ENCODE measurements at places on chromosomes 7 and 10. TPM values are rescaled to one million over a fixed set of nuclear protein-coding genes. Genes with fewer than 3 reads are reported as not detected.

DNA sequence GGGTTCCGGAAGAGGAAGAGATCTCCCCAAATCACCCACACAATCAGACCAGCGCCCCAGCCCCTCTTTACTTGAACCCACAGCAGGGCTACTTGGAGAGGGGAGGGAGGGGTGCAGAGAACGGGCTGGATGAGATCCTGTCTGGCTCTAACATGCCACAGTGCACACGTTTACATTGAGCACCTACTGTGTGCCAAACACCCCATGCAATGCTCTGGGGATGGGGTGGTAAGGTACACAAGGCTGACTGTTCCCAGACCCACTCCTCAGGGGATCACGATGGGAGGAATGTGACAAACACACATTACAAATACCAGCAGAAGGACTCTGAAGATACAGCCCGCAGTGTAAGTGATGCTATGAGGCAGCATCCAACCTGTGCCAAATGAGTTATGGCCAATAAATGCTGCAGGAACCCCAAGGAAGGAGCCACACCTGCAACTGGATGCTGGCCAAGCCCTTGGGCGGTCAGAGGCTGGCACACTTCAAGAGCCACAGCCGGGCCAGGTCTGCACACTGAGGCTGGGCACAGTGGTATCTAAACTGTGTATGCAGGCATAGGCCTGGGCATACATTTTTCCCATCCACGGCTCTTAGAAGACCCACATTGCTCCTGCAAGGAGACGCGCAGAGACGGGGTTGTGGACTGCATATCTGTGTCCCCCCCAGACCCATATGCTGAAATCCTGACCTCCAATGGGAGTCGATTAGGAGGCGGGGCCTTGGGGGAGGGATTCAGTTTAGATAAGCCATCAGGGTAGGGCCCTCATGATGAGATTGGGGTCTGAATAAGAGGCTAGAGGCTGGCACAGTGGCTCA, 6.4 kb downstream of the SPOCK2 start:
- H3K36me3 ChIP-seq, result no peaks in the 10 kb centered on the region
- H3K27me3 ChIP-seq, result no peaks in the 10 kb centered on the region
- no peak for DNase-seq
- H3K27ac ChIP-seq, result no peak overlapping the region

DNA sequence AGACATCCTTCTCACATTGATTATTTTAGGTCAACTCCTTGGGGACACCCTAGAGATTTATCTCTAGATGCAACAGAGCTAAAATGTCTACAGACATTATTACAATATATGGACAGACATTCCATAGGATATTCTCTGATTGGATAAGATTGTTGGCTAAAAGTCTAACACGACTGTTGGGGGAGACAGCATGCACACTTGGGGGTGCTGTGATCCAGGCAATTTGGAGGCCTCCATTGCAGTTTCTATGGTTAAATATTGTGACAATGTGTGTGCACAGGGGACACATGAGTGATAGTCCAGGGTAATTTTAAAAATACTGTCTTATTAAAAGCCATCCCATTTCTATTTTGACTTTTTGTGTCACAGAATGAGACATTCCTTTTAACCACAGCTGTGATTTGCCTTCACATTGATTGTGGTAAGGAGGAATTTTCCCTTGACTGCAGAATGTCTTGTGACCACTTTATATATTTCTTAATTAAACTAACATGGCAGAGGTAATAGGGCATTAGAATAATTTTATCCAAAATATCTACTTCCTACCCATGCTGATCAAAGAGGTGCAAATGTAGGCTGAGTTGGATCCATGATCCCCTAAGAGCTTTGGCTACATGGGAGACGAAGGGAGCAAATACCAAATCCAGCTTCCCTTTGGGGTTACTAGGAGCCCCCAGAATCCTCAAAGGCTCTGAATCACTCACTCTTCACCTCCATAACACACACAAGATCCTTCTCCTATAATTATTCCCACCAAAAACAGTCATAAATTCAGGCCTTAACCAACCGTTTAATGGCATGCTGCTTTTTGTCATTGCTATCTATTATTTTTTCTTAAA, 7.3 kb downstream of the TFPI2 start:
- no peak overlapping the region for H3K27ac ChIP-seq
- DNase-seq, result no peak
- no peak overlapping the region for H3K4me3 ChIP-seq

GRCh38 chr10:70892631-70893030, 4.3 kb upstream of the PCBD1 start:
- H3K27ac ChIP-seq, result no peak overlapping the region
- no peaks in the 10 kb centered on the region for H3K27me3 ChIP-seq
- DNase-seq, result no peak
- no peaks in the 10 kb centered on the region for H3K36me3 ChIP-seq
- H3K4me3 ChIP-seq, result no peak overlapping the region

DNA sequence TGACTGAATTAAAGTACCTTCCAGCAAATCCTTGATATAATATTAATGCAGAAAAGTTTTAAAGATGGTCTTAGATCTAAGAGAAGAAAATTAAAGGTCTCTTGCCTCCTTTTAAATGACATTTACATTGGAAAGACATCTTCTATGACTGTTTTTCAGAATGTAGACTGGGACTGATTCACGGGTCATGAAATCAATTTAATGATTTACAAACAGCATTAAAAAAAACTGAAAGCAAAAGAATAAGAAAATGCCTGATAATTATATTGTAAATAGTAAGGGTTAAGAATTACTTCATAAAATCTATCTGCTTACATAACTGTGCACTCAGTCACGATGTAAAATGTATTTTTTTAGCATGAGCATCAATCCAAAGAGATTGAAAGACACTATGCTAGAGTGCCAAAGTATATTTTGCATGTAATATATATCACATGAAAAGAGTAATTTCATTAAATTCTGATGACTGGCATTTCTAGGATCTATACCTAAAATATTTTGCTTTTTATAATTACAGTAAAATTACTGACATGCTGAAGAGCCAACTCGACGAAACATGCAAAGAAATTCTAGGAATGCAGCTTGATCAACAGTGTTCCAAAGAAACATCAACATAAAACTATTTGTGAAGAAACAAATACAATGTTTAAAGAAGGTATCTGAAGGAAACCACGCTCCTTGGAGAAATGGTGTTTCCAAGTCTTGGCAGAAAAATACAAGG, 35.1 kb downstream of the RTKN2 start:
- no peak overlapping the region for H3K27ac ChIP-seq
- no peak overlapping the region for H3K4me3 ChIP-seq
- no peaks in the 10 kb centered on the region for H3K36me3 ChIP-seq
- no peaks in the 10 kb centered on the region for H3K27me3 ChIP-seq
- DNase-seq, result no peak
- H3K4me1 ChIP-seq, result no peaks in the 10 kb centered on the region

The CDC14C gene
- not detected for total RNA-seq

DNA sequence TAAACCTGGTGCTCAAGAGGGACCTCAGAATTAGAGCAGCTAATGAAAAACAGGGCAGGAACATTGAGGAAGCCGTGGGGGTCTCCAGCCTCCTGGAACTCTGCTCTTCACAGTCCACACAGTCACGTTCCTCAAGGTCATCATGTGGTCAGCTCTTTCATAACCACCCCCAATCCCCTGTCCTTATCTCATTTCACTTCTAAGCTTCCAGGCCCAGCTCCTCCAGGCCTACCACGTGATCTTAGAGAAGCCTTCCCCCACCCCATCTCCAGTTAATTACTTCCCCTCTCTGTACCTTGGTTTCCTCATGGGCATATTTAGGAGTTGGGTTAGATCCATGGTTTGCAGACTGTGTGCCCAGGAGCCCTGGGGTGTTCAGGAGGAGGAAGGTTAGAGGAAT, 106.4 kb upstream of the TCF7L2 start:
- no peaks in the 10 kb centered on the region for H3K36me3 ChIP-seq
- H3K4me1 ChIP-seq, result no peaks in the 10 kb centered on the region
- H3K27me3 ChIP-seq, result no peaks in the 10 kb centered on the region
- no peak for DNase-seq
- no peak overlapping the region for H3K4me3 ChIP-seq

- peaks cover 2% of the 10 kb centered on the region for H3K27me3 ChIP-seq
- H3K36me3 ChIP-seq, result no peaks in the 10 kb centered on the region
- no peak overlapping the region for H3K4me3 ChIP-seq
Observed at GRCh38 chr7:70926666-70927065, 205.3 kb upstream of the GALNT17 start.

GRCh38 chr10:15296701-15297100, 74.4 kb downstream of the FAM171A1 start:
- no peaks in the 10 kb centered on the region for H3K36me3 ChIP-seq
- H3K4me3 ChIP-seq, result no peak overlapping the region
- H3K27ac ChIP-seq, result no peak overlapping the region
- peaks cover 4% of the 10 kb centered on the region for H3K4me1 ChIP-seq
- no peaks in the 10 kb centered on the region for H3K27me3 ChIP-seq

DNA sequence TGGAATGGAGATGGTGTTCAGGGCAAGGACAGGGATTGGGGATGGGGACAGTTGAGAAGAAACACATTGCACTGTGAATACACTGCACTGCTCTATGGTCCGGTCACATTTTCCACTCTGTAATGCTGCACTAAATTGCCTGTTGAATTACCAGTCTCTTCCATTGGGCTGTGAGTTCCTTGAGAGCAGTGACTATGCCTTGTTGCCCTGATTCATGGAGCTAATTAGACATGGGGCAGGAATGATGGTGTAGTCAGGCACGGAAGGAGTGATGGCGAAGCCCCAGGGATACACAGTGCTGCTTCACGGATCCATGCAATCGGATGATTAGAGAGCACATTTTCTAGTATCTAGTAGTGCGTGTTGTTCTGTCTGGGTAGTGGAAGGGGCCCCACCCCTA, 25.4 kb upstream of the GPAM start:
- H3K4me1 ChIP-seq, result no peaks in the 10 kb centered on the region
- no peaks in the 10 kb centered on the region for H3K36me3 ChIP-seq
- H3K27me3 ChIP-seq, result no peaks in the 10 kb centered on the region
- H3K27ac ChIP-seq, result no peak overlapping the region
- no peak overlapping the region for H3K4me3 ChIP-seq

GRCh38 chr7:115683093-115683492, 347.5 kb downstream of the TFEC start:
- no peaks in the 10 kb centered on the region for H3K4me1 ChIP-seq
- no peaks in the 10 kb centered on the region for H3K36me3 ChIP-seq
- H3K27ac ChIP-seq, result no peak overlapping the region
- no peak overlapping the region for H3K4me3 ChIP-seq

- H3K4me1 ChIP-seq, result no peaks in the 10 kb centered on the region
- H3K36me3 ChIP-seq, result no peaks in the 10 kb centered on the region
- no peak for DNase-seq
- H3K27me3 ChIP-seq, result no peaks in the 10 kb centered on the region
- no peak overlapping the region for H3K27ac ChIP-seq
- no peak overlapping the region for H3K4me3 ChIP-seq
Observed at GRCh38 chr7:86863452-86863851, 196.0 kb downstream of the ELAPOR2 start.

DNA sequence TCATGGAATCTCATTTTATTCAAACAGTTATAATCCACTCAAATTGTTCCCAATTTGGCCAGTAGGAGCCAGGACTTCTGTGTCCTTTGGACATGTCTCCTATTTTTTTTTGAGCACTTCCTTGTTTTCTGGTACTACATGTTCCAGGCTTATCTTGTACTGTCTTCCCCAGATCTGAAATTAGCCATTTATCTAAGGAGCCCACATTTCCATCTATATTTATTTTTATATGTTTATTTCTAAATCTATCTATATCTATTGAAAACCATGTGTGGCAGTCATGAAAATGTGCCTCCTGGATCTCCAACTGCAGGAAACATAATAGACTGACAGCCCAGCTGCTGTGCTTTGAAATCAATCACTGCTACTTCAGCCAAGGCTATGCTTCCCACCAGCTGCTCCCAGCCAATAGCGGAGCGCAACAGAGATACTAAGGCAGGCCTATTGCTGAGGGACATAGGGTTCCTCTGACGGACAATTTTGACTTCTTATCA, 147.1 kb downstream of the LRRC4 start:
- H3K4me1 ChIP-seq, result peaks cover 14% of the 10 kb centered on the region
- DNase-seq, result no peak
- H3K27me3 ChIP-seq, result no peaks in the 10 kb centered on the region
- H3K4me3 ChIP-seq, result no peak overlapping the region
- no peak overlapping the region for H3K27ac ChIP-seq

- no peaks in the 10 kb centered on the region for H3K36me3 ChIP-seq
- no peak for DNase-seq
- H3K4me3 ChIP-seq, result no peak overlapping the region
- no peaks in the 10 kb centered on the region for H3K4me1 ChIP-seq
Observed at GRCh38 chr10:93150289-93150688, 76.6 kb downstream of the CYP26A1 start.

- no peak overlapping the region for H3K27ac ChIP-seq
- H3K27me3 ChIP-seq, result no peaks in the 10 kb centered on the region
- no peak for DNase-seq
- H3K4me1 ChIP-seq, result no peaks in the 10 kb centered on the region
- no peak overlapping the region for H3K4me3 ChIP-seq
- no peaks in the 10 kb centered on the region for H3K36me3 ChIP-seq
Observed at GRCh38 chr7:129066290-129067131, 11.6 kb upstream of the TNPO3 start.

Data from heart left ventricle (tissue), 16 donors.